ENCODE measurements at places on chromosomes 12 and 14.

DNA sequence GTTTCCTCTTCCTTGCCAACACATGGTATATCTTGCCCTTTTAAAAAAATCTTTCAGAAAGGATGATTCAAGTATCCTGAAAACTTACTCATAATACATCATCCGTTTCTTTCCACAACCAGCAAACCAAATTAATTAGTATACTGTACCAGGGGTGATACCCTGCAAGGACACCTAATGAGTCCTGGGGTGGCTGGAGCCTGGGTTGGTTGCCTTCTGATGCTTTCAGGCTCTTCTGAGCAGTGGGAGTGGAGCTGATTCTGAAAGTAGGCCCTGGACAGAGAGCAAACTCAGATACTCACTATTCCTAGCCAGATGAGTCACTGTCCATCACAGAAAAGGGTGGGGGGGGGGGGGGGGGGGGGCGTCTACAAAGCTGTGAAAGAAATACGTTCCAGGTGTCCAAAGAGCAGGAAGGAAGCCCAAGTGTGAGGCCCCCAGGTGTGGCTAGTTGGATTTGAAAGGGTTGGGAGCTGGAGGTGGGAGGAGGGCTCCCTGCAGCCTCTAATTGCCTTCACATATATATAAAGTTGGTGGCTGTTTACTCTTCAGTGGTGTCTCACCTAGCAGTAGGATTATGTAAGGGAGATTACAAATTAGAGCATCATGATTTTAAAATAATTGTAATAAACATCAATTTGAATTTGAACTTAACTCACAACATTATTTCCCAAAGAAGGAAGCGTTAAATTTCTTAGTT, 36.5 kb downstream of the FBXO33 start:
- DNase-seq, result peak; percentile 10

DNA sequence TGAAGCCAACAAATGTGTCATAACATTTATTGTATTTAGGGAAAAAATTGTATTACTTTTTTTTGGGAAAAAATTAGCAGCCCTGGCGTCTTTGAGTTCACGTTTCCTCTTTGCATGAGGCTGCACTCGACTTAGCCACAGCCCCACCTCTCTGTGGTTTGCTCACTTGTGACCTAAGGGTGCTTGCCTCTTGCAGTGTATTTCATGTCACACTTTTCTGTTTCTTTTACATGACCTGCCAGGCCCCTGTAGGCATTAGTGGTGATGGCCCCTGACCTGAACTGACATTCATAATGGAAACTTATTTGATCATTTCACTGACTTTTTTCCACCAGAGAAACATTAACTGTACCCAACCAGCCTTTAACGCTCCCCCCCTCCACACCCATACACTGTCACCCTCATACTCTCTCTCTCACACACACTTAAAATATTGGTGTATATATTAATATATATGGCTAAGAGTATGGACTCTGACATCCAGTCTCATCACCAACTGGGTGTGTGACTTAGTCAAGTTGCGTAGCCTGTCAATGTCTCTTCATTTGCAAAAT, 122.9 kb downstream of the PRKCH start:
- DNase-seq, result no peak

- no peak for DNase-seq
Observed at GRCh38 chr14:104726600-104727451, 2.8 kb downstream of the ADSS1 start.

DNA sequence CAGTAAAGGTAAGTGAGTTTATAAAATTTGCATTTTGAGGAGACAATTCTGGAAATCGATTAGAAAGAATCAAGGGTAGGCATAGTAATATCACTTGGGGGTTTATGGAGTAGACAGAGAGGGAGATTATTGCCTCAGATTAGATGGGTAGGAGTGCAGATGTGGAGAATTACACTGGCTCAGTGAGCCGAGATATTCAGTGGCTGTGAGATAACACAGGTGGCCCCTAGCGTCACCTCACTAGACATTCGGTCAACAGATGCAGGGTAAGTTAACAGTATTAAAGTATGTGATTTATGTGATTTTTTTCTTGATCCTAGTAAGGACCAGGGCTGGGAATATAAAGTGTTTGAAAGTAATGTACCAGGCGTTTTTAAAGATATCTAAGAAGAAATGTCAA, 39.6 kb upstream of the KLRD1 start:
- DNase-seq, result no peak

GRCh38 chr14:29274890-29275596, 508.5 kb downstream of the FOXG1 start:
- no peak for DNase-seq

DNA sequence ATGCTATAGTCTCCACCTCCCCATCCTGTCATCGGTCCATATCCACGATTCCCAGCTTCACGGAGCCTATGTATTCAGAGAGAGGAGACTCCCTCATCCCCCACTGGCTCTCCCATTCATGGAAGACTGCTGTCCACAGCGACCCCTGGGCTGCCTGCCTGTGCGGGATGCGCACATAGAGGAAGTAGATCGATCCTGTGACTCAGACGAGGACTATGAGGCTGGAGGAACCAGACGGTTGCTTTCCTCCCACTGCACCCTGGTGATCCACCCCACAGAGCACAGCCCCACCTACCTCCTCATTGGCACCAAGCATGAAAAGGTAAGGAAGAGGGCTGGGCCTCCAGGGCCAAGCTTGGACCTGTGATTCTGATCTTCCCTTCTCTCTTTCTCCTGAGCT, 24.4 kb downstream of the PIGH start:
- DNase-seq, result peak; percentile 6

DNA sequence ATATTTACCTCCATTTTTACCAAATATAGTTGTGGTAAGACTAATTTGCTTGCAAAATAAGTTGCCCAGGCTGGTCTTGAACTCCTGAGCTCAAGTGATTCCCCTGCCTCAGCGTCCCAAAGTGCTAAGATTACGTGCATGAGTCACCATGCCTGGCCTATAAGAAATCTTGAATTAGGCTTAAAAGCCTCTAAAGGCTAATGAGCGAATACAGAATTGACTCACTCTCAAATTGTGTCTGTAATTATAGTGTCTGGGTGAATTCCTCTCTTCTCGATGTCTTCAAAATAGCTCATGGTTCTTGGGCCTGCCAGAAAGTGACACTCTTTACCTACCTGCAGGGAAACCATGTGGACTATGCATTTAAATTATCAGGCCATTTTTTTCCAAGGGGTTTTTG, 403.5 kb downstream of the SLC16A7 start:
- no peak for DNase-seq

GRCh38 chr14:94047581-94047980, 21.4 kb downstream of the OTUB2 start:
- DNase-seq, result no peak

- DNase-seq, result peak; percentile 87
Observed at GRCh38 chr14:31505411-31505810, 17.6 kb upstream of the GPR33 start.

DNA sequence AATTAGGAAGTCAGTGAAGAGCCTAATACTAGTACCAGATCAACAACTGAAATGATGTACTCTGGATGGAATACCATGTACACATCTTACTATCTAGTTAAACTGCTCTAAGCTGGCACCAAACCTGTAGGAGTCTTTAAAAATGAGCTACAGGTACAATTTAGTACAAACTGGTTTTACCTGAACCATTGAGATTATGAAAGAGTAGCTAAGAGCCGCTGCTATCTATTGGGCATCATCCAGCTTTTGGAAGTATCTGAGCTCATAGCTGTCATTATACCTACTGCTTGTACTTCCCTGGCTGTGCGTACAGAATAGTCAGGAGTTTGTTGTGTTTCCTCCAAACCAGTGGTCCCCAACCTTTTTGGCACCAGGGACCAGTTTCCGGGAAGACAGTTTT, 12.4 kb downstream of the TBC1D30 start:
- no peak for DNase-seq

DNA sequence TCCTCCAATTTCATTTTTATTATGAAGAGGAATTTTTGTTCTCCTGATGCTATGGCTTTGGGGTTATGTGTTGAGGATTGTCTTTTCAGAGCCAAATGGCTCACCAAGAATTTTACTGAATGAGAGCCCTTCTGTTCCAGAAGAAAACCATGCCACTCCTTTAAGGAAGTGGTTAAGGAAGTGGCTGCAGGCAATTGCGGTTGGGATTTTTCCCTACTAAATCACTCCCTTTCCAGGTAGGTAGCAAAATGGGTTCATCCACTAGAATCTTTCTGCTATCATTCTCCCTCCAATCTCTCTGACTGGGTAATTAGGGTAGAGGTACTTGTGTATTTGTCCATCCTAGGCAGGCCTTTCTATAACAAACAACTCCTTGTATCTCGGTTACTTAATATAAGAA, 163.1 kb downstream of the TTC8 start:
- DNase-seq, result no peak

DNA sequence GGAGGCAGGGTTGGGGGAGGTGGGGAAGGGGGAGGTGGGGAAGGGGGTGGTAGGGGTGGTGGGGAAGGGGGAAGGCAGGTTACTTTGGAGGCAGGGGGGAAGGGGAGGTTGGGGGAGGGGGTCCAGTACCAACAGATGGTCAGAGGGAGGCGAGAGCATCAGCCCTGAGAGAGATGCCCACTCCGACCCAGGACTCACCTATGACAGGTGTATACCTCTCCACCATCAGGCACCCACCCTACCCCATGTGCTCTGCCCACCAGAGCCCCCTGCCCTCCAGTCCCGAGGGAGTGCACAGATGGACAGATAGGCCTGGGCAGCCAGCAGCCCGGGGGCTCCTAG, 18.6 kb downstream of the JAG2 start:
- no peak for DNase-seq

- DNase-seq, result no peak
Observed at GRCh38 chr14:81252278-81252677, 31.5 kb upstream of the GTF2A1 start.

GRCh38 chr14:76133103-76133502, 18.6 kb upstream of the GPATCH2L start:
- peak; percentile 22 for DNase-seq

GRCh38 chr14:65531148-65531547, 118.6 kb downstream of the FUT8 start:
- DNase-seq, result no peak

GRCh38 chr14:49049711-49050110, 536.5 kb downstream of the RPS29 start:
- DNase-seq, result no peak

DNA sequence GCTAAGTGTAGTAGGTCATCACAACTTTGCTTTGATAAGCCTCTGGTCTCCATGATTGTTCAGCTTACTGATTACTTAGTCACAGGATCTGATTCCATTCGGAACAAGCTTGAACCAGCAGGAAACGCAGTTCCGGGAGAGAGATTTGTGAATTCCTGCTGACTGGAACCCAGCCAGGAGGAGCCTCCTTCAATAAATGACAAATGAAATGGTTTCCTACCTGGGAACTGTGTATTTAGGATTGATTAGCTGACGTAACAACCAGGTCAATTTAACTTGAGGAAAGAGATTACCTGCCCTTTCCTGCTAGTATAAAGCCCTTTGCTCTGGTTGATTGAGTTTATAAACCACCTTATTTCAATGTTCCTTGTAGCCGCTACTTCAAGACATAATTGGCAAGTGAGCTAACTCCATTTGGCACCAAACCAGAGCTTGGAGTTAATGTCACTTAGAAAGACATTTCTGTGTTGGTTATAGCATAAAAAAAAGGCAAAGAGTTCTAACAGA, 35.1 kb upstream of the KCNH3 start:
- DNase-seq, result peak; percentile 75

DNA sequence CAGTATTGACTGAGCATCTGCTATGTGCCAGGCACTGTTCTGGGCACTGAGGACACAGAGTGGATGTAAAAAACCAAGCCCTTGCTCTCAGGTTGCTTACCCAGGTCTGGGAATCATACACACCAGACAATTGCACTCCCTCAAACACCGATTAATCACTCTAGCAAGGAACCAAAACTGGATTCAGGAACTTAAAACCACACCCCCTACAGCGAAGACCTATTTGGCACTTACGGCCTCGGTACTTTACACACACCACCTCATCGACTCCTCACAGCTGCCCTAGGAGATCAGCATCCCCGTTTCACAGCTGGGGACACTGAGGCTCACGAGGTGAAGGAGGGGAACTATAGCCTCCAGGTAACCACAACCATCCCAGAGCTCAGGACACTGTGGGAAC, 1.6 kb downstream of the GLTP start:
- no peak for DNase-seq

GRCh38 chr12:63915105-63915800, 70.8 kb downstream of the SRGAP1 start:
- DNase-seq, result peak; percentile 81

DNA sequence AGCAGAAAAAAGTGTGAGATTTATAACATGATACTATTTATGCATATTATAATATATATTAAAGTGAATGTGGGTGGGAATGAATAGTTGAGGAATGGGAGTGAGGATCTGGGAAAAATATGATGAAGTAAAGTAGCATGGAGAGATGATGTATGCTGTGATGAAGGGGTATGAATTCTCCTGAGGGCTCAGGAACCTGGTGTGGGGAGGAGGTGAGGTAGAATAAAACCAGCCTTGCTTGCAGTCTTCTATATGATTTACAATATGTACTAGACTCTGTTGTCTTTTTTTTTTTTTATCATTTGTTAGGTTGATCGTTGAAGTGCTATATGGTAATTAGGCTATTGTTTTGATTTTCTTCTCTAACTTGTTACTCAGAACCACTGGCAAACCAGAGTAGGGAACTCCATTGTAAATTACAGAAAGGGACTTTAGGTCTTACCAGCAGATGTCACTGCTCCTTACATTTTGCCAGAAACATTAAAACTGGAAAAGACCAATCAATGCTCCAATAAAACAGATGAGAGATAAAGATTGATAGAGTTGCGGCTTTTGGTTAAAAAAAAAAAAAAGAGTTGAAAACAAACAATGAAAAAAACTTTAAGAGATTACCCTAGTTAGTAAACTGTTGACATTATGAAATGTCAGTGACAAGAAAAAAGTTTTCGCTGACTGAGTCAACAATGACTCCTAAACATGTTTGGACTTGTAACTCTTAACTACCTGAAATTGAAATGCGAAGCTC, 39.9 kb downstream of the ATL1 start:
- DNase-seq, result peak; percentile 43

DNA sequence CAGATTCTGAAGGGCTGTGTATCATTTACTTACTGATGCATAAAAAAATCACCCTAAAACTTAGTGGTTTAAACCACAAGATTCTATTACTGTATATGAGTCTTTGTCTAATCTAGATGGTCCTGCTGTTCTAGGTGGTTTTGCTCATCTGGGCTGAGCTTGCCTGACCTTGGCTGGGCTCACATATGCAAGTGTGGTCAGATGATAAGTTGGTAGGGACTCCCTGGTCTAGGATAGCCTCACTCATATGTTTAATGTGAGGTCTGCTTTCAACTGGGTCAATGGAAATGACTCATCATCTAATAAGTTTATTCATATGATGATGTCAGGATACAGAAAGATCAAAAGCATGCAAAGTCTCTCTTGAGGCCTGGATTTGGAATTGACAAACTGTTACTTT, 887.8 kb downstream of the TRHDE start:
- DNase-seq, result no peak

DNA sequence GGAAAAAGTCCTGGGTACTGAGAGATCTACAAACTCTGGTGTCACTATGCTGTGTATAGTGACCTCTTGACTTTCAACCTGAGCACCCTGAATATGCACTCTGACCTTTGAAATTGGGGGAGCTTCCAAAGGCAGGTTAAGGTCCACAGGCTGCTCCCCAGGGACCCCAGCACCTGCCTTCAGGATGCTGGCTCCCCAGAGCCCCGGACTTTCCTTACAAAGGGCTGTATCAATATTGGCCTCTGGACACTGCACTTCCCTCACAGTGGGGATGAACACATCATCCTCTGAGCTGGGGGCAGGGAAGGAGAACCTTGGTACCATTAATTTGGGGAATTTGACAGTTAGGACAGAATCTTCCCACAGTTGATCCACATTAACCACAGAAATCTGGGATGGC, 14.3 kb downstream of the PLD4 start:
- DNase-seq, result no peak

GRCh38 chr12:124398578-124399227, 103.8 kb downstream of the RFLNA start:
- DNase-seq, result no peak

GRCh38 chr14:61147381-61147821, 133.7 kb downstream of the TMEM30B start:
- peak; percentile 78 for DNase-seq
